ENCODE measurements at places on chromosomes 11 and 22.

GRCh38 chr11:45089676-45090499 is 56.6 kb upstream of the PRDM11 start:
- H3K4me1 ChIP-seq = peaks cover 18% of the 10 kb centered on the region
- DNase-seq = peak; percentile 9
- H3K4me3 ChIP-seq = no peak overlapping the region
- peaks cover 2% of the 10 kb centered on the region for H3K27me3 ChIP-seq
- no peak overlapping the region for H3K27ac ChIP-seq

- H3K27ac ChIP-seq = no peak overlapping the region
- DNase-seq = no peak
- no peak overlapping the region for H3K4me3 ChIP-seq
- H3K36me3 ChIP-seq = peaks cover 54% of the 10 kb centered on the region
- no peaks in the 10 kb centered on the region for H3K4me1 ChIP-seq
- no peaks in the 10 kb centered on the region for H3K27me3 ChIP-seq
These were observed 33.3 kb downstream of the NUP50 start for GRCh38 chr22:45196926-45197605.

DNA sequence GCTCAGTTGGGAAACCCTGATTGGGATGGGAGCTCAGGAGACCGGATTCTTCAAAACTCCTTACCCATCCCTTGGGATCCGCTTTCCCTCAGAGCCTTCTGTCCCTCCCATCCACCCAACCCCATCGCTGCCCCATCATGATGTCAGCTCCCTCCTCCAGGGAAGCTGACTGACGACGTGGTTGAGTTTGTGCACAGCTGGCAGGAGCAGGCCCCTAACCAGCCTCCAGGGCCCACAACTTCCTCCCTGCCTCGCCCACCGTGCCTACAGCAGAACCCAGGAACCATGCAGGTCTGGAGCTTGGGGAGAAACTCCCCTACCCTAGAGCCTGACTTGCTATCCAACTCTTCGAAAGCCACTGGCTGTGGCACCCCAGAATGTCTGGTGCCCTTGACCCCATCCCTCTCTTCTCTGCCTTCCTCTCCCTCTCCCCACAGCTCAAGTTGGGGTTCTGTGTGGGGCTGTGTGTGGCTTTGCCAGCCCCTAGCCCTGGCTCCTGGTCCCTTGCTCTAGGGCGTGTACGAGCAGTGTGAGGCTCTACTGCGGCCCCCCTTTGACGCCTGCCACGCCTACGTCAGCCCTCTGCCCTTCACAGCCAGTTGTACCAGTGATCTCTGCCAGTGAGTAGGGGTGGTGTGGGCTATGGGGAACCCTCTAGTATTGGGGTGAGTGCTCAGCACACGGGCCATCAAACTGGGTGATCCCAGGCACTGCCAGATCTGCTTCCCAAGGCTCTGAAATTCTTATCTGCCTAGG is 11.1 kb downstream of the OTOG start:
- no peaks in the 10 kb centered on the region for H3K4me1 ChIP-seq
- H3K36me3 ChIP-seq = no peaks in the 10 kb centered on the region
- H3K4me3 ChIP-seq = no peak overlapping the region
- no peak overlapping the region for H3K27ac ChIP-seq
- peak; percentile 17 for DNase-seq

DNA sequence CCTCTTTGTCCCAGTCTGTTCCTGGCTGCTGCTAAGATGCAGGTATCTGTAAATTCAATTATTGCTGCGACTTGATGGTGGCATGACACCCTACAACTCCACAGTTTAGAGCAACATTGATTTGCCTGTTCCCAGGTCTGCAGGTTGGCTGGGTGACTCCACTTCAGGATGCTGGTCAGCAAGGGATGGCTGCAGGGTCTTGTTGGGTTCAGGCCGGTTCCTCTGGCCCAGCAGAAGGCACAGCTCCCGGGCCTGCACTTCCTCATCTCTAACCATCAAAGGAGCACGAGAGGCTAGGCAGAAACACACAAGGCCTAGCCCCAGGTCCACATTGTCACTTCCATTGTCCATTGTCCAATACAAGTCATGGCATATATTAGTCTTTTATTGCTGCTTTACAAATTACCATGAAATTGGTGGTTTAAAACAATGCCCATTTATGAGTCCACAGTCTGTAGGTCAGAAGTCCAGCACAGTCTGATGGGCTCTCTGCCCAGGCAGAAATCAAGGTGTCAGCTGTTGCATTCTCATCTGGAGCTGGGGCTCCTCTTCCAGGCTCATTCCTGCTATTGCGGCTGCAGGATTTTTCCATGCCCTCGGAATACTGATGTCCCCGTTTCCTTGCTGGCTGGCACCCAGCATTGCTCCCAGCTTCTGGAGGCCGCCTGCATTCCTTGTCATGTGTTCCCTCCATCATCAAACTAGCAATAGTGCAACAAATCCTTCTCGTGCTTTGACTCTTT is 96.6 kb upstream of the LMO1 start:
- H3K4me1 ChIP-seq = no peaks in the 10 kb centered on the region
- H3K36me3 ChIP-seq = no peaks in the 10 kb centered on the region
- no peak overlapping the region for H3K27ac ChIP-seq
- H3K4me3 ChIP-seq = no peak overlapping the region

- DNase-seq = no peak
- no peaks in the 10 kb centered on the region for H3K36me3 ChIP-seq
- peaks cover 11% of the 10 kb centered on the region for H3K4me1 ChIP-seq
- no peak overlapping the region for H3K4me3 ChIP-seq
- peaks cover 97% of the 10 kb centered on the region for H3K27me3 ChIP-seq
- H3K27ac ChIP-seq = no peak overlapping the region
These were observed 12.2 kb downstream of the TEAD1 start for GRCh38 chr11:12686246-12687060.

DNA sequence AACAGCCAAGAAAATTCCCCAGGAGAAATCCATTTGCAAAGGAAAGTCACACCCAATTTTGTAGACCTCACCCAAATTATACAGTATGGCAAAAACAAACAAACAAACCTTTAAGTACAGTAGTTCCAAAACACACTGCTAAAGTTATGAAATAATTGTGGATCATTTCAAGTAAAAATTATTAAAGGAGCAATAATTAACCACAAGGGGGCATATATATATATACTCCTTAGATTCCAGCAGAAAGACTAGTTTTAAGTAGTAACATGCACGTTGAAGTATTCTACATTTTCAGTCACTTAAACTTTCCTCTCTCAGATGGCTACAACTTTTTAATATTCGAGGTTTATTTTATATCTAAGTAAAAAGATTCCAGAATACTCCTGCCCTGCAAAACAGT is 26.8 kb downstream of the RNF141 start:
- H3K4me3 ChIP-seq = no peak overlapping the region
- no peak overlapping the region for H3K27ac ChIP-seq
- H3K4me1 ChIP-seq = peaks cover 4% of the 10 kb centered on the region
- H3K27me3 ChIP-seq = no peaks in the 10 kb centered on the region
- DNase-seq = no peak
- H3K36me3 ChIP-seq = peaks cover 50% of the 10 kb centered on the region

- no peaks in the 10 kb centered on the region for H3K27me3 ChIP-seq
- peak overlapping the region; percentile 15 for H3K27ac ChIP-seq
These were observed 1.9 kb upstream of the PTGDR2 start for GRCh38 chr11:60857378-60858232.

DNA sequence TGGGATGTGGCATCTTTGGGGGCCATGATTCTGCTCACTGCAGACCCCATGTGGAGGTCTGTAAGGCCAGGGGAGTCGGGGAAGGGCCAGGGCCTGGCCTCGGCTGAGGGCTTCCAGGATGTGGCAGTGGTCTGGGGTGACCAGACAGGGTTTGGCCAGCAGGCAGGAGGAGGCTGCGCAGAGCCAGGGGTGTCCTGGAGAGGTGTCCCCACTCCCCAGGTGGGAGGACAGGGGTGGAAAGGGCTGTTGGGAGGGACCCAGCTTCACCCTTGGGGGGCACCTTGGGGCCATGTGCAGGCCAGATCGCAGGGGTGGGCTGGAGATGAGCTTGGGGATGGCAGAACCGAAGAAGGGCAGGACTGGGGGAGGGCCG is 3.4 kb downstream of the PANX2 start:
- no peak overlapping the region for H3K27ac ChIP-seq
- peaks cover 6% of the 10 kb centered on the region for H3K4me1 ChIP-seq
- no peaks in the 10 kb centered on the region for H3K36me3 ChIP-seq
- H3K4me3 ChIP-seq = no peak overlapping the region
- DNase-seq = no peak

DNA sequence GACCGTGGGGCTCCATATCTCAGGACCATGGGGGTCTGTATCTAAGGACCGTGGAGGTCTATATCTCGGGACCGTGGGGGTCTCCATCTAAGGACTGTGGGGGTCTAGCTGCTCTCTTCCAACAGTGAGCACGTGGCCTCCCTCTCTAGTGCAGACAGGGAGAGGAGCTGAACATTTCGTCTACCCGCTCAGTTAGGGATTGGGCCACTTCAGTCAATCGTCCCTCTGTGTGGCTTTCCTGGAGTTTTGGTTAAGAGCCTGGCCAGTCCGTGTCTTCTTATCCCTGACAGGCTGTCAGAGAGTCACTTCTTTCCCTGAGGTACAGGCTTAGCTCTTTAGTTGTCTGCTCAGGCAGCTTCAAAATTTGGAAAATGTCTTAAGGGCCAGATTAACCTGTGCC is 3.1 kb downstream of the KRTAP5-1 start:
- no peak for DNase-seq
- no peaks in the 10 kb centered on the region for H3K36me3 ChIP-seq
- no peak overlapping the region for H3K4me3 ChIP-seq
- H3K27me3 ChIP-seq = peaks cover 9% of the 10 kb centered on the region
- H3K27ac ChIP-seq = no peak overlapping the region
- H3K4me1 ChIP-seq = peaks cover 6% of the 10 kb centered on the region

GRCh38 chr11:64880240-64881001 is 2.0 kb upstream of the EHD1 start:
- H3K4me1 ChIP-seq = peaks cover 59% of the 10 kb centered on the region
- peaks cover 33% of the 10 kb centered on the region for H3K36me3 ChIP-seq
- no peak for DNase-seq
- H3K4me3 ChIP-seq = peak overlapping the region; percentile 93

DNA sequence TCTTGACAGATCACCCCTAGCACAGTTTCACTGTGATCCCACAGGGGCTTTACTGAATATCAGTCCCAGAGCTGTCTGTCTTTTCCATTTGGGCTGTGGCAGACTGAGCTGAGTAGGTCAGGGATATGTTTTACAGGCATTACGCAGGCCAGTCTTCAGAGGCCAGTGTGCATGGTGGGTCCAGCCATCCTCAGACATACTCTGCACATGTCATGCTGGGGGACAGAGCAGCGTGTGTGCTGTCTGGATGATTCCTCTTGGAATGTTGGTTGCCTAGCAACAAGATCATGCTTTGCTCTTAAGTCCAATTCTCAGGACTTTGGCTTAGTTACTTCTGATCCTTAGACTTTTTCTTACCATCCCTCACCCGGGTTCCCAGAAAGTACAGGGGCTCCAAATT is 736.5 kb downstream of the DLG2 start:
- H3K27me3 ChIP-seq = no peaks in the 10 kb centered on the region
- no peak overlapping the region for H3K27ac ChIP-seq
- no peak overlapping the region for H3K4me3 ChIP-seq
- no peak for DNase-seq
- no peaks in the 10 kb centered on the region for H3K36me3 ChIP-seq

GRCh38 chr11:60932605-60933356 is 8.5 kb downstream of the TMEM132A start:
- no peaks in the 10 kb centered on the region for H3K36me3 ChIP-seq
- H3K27ac ChIP-seq = no peak overlapping the region
- H3K27me3 ChIP-seq = peaks cover 5% of the 10 kb centered on the region
- DNase-seq = no peak
- H3K4me1 ChIP-seq = no peaks in the 10 kb centered on the region

- no peaks in the 10 kb centered on the region for H3K4me1 ChIP-seq
- H3K36me3 ChIP-seq = no peaks in the 10 kb centered on the region
- no peak overlapping the region for H3K27ac ChIP-seq
- no peak for DNase-seq
- H3K27me3 ChIP-seq = peaks cover 13% of the 10 kb centered on the region
These were observed 75.6 kb upstream of the MYOD1 start for GRCh38 chr11:17643506-17644405.

DNA sequence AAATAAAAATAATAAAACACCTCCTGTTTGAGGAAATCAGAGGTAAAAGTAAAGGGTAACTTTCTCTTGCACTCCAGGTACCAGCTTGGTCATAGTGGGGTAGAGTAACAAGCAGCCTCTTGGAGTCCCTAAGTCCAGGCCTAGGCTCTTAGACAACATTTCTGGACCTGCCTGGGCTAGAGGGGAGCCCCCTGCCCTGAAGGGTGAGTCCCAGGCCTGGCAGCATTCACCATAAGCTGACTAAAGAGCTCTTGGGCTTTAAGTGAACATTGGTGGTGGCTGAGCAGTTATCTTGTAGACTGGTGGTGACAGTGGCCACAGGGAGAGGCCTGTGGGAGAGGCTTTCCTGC is 18.6 kb upstream of the OR56A3 start:
- peaks cover 2% of the 10 kb centered on the region for H3K4me1 ChIP-seq
- no peak overlapping the region for H3K27ac ChIP-seq
- H3K27me3 ChIP-seq = no peaks in the 10 kb centered on the region
- H3K36me3 ChIP-seq = no peaks in the 10 kb centered on the region
- no peak for DNase-seq

All from activated T-cell treated with anti-CD3 and anti-CD28 coated beads, Interleukin-2, amount 50 U/mL, for 24 hours (primary cell).